ENCODE measurements at places on chromosomes 4 and X.

GRCh38 chrX:78375894-78376293 is 48.5 kb upstream of the CYSLTR1 start:
- DNase-seq, result no peak

DNA sequence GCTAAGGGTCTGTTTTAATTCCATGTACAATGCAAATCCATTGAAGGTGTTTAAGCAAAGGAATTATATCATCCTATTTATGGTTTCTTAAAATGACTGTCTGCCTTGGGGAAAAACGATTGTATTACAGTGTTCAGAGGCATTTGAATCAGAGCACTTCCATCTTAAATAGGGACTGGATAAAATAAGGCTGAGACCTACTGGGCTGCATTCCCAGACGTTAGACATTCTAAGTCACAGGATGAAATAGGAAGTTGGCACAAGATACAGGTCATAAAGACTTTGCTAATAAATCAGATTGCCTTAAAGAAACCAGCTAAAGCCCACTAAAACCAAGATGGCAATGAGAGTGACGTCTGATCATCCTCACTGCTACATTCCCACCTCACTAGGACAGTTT is 1167.2 kb upstream of the PABPC4L start:
- no peak for DNase-seq

GRCh38 chr4:141467225-141467624 is 169.2 kb upstream of the IL15 start:
- no peak for DNase-seq

GRCh38 chr4:147773261-147774184 is 41.6 kb downstream of the ARHGAP10 start:
- no peak for DNase-seq

GRCh38 chrX:124335598-124335997 is 3.1 kb downstream of the TEX13D start:
- no peak for DNase-seq

DNA sequence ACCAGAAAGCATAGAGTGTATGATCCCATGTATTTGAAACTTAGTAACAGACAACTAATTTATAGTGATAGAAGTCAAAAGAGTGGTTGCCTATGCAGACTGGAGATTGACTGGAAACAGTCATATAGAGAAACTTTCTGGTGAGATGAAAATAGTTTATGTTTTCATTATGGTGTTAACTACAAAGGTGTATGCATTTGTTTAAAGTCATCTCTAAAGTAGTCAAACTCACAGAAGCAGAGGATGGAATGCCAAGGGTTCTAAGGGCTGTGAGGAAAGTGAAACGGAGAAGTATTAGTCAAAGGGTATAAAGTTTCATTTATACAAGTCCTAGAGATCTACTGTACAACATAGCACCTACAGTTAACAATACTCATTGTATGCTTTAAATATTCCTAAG is 45.8 kb downstream of the ENOX2 start:
- no peak for DNase-seq

DNA sequence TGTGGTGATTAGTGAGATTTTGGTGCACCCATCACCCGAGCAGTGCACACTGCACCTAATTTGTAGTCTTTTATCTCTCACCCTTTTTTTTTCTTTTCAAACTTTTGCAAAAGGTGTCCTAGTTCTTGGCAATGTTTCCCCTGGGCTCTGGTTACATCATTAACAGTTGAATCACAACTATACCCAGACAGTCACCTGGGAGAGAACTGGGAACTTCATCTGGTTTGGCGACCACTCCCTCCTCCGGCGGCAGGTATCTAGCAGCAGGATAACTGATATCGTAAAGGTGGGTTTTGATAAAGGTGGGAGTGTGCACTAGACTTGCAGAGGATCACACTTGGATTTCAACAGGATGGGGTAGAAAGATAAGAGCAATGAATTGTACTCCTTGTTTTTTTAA is 140.5 kb downstream of the CHIC2 start:
- DNase-seq, result no peak
